ENCODE measurements at places on chromosomes 1 and 21.

- DNase-seq: no peak
Observed at GRCh38 chr1:87706203-87706602, 377.5 kb downstream of the LMO4 start.

DNA sequence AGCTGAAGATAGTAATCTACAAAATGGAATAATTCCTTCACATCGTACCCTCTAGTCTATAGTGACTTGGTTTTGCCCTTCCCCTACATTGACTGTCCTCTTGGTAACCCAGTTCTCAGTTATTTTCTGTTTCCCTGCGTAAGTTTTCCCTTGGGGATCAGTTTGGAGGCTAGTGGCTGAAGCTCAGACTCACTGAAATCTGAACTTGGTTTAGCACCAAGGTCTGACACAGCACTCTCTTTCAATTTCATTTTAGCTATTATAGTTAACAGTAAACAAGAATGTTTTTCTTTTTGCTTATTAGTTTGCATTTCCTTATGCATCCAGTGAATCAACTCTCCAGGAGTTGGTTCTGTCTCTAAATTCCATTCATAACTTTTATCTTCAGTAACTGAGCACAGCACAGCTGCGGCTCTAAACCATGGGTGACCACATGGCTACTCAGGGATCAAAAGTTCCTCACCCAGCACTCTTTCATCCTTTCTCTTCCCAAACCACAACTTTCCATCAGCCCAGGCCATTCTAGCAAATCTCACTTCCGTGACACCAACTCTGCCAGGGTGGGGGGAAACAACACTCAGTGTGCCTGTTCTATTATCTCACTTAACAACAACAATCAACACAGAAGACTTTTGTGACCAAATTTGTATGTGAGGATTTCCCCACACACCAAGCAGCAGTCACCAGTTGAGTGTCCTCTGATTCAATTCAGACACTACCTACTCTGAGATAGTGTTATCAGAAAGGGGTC lies 17.6 kb upstream of the IFI6 start:
- no peak for DNase-seq

- no peak for DNase-seq
Observed at GRCh38 chr1:9590945-9591668, 2.4 kb downstream of the TMEM201 start.

- DNase-seq: no peak
Observed at GRCh38 chr1:10692401-10693021, 103.9 kb downstream of the CASZ1 start.

DNA sequence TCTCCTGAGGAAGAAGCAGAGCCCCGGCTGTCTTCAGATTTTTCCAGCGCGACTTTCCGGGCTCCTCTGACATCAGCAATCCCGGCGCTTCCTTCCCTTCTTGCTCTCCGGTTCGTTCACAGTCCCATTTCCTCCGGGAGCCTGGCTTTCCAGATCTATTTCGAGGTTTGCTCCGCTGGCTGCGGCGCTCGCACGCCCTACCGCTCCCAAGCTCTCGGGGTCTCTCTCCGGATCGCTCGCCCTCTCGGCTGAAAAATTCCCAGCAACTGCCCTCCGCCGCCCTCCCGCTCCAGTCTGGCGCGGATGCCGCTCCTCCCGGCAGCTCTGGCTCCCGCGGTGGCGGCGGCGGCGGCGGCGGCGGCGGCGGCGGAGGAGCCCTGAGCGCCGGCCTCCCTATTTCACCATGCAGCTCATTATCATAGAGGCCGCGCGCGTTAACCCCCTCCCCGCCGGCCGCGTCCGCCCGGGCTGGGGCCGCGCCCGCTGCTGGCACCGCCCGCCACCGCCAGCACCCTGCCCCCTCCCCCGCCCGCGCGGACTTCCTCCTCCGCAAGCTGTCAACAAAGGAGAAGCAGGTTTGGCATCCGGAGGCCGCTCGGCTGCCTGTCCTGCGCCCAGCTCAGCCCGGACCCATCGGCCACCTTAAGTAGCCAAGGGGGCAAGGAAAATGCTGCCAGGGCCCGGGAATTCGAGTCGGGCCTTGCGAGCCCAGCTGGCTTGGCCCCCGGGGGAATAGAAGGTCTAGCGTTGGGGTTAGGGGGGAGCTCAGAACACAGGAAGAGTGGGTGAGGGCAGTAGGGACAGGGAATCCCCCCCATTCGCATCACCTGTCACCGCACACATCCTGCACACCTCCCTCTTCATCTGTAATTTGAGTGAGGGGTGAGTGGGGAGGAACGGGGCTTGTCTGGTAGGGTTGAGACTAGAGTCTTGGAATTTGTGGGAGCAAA lies at the start of gene PLXNA2:
Gene PLXNA2, minus strand, starts transcription at position 418 of the 950 bp plus-strand sequence. CDS start 26,462 bp downstream, outside the sequence.
- DNase-seq: no peak

DNA sequence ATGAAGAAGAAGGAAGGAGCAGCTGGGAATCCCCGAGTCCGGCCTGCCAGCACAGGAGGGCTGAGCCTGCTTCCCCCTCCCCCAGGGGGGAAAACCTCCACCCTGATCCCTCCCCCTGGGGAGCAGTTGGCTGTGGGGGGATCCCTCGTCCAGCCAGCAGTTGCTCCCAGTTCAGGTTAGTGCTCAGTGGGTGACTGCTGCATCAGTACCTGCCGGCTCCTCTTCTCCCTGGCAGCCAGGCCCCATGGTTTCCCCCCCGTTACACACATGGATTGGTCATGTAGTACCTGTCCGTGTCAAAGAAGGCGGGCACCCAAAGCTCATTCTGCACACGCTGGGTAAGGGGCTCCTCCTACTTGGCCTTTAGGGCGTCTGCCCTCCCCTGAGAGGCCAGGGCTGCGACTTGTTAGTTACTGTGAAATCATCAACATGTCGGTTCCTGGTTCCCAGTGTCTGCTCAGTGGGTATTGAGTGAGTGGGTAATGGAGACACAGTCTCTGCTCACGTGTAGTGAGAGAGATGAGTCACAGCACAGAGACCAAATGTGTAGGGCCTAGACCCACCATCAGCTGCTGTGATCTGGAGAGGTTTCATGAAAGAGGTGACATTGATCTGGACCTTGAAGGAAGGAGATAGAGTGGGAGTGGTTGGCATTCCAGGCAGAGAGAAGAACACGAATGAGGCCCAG lies 11.5 kb downstream of the NECAP2 start:
- DNase-seq: no peak
